RCC 7860 (cell line): ENCODE measurements at places on chromosomes 2 and 18.

- DNase-seq = peak; percentile 92
Measured at GRCh38 chr2:207423886-207424285, 105.9 kb upstream of the CREB1 start.

DNA sequence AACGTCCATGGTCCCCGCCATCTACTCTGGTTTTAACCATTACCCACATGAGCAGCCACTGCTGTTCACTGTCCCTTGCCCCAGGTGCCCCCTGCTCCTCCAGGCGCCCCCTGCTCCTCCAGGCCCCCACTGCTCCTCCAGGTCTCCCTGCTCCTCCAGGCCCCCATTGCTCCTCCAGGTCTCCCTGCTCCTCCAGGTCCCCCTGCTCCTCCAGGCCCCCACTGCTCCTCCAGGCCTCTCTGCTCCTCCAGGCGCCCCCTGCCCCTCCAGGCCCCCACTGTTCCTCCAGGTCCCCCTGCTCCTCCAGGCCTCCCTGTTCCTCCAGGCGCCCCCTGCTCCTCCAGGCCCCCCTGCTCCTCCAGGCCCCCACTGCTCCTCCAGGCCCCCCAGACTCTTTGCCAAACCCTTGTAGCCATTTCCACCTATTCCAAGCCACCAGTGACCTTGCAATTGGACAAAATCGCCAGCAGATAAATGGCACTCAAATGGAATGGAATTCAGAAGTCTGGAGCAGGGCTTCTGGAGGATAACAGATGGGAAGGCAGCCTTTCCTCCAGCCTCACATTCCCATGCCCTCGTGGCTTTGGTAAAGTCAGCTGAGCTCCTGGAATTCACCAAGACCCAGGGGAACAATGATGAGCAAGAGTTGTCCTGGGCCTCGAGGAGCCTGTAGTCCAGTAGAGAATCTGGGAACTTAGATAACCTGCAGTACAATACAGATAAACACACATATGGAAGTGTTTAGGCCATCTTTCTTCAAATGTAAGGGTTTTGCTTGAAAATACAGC is 13.3 kb upstream of the RPL31 start:
- DNase-seq = no peak

- peak; percentile 39 for DNase-seq
Measured at GRCh38 chr18:76487782-76488181, 7.3 kb downstream of the ZNF516 start.

GRCh38 chr18:69239849-69240674 is 160.6 kb upstream of the DOK6 start:
- DNase-seq = no peak

DNA sequence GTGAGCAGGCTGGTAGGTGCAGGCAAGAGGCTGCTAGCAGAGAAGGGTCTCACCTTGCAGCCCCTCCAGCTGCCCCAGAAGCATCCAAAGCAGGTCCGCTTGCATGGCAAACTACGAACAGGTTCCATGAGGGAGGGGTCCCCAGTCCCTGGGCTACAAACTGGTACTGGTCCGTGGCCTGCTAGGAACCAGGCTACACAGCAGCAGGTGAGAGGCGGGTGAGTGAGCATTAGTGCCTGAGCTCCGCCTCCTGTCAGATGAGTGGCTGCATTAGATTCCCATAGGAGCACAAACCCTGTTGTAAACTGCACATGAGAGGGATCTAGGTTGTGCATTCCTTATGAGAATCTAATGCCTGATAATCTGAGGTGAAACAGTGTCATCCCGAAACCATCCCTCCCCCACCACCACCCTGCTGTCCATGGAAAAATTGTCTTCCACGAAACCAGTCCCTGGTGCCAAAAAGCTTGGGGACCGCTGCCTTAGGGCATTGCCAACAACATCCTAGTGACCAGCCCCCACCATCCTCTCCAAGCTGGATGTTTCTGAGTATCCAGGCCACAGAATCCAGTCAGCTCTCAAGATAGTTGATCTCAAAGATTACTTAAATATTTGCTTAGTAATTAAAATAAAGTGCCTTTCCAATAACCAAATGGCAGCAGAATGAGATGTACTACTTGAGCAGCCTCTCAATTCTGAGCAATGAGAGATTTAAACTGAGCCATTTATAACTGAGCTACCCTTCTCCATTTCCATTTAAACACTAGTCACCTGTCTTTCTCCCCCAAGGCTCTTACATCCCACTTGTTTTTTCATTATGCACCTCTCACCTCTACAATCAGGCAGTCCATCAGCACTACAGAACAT is 32.4 kb downstream of the LRP2 start:
- no peak for DNase-seq

GRCh38 chr2:196823750-196824522 is 14.8 kb upstream of the C2orf66 start:
- DNase-seq = peak; percentile 64

- peak; percentile 45 for DNase-seq
Measured at GRCh38 chr2:102051692-102052277, 60.0 kb downstream of the IL1R2 start.

GRCh38 chr2:100107440-100107839 is 35.0 kb downstream of the AFF3 start:
- DNase-seq = no peak

DNA sequence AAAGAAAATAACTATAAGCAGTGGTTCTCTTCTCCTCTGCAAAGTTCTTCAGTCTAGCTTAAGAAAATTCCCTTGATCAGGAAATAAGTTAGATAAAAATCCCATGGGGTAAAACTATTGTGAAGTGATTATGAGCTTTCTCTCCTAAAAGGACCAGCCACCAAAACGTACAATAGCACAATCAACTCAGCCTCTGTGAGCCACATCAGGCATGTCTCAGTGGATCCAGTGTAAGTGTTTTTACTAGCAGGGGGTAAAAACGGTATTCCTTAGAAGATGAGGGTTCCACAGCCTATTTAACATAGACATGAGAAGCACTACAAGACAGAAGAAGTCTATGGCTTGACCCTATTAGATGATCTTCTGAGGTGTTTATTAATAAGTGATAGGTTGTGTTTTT is 503.2 kb downstream of the PIK3C3 start:
- no peak for DNase-seq

- no peak for DNase-seq
Measured at GRCh38 chr2:23273786-23274185, 111.2 kb upstream of the KLHL29 start.

DNA sequence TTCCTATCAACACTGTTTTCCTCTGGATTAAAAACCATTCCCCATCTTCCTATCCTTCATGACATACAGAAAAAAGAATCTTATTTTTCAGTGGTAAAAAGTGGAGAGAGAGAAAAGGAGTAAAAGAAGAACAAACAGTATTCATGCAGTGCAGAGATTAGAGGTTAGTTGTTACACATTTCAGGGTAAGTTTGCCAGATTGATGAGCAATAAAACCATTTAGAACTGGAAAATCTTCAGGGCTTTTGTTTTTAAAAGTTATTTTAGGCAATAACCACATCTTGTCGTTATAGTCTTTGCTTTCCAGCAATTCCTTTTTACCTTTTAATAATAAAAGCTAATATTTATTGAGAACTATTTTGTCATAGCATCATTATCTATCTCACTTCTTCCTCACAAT is 104.5 kb downstream of the GPD2 start:
- DNase-seq = no peak

- DNase-seq = no peak
Measured at GRCh38 chr2:3287896-3288295, 89.7 kb downstream of the EIPR1 start.

- DNase-seq = no peak
Measured at GRCh38 chr2:85472261-85472660, 53.7 kb downstream of the SH2D6 start.

GRCh38 chr2:241133436-241133820 is 15.8 kb downstream of the PASK start:
- DNase-seq = no peak

GRCh38 chr2:78699696-78700095 is 325.8 kb upstream of the REG3G start:
- no peak for DNase-seq

GRCh38 chr18:2568129-2568528 is 3.2 kb downstream of the METTL4 start:
- no peak for DNase-seq

DNA sequence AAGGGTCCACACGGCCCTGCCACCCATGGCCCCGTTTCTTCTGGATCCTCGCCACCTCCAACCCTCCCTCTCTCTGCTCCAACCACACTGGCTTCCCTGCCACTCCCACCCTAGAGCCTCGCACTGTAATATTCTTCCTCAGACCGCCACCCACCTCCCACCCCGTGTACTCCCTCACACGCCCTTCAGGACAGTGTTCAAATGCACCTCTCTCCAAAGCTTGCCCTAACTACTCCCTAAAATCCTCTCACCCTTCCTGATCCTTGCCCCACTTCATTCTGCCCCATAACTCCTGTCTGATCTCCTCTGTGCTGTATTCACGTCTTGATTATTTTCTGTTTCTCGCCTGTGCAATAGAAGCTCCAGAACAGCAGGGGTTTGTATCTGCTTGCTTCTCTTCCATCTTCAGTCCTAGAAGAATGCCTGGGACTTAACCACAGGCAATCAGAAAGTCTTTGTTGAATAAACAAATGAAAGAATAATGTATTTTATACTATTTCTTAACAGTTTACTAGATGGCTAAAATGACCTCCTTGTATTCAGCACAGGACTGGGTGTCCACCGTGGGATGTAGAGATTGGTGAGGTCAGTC is 25.5 kb downstream of the EPB41L3 start:
- no peak for DNase-seq

- peak; percentile 39 for DNase-seq
Measured at GRCh38 chr18:32289483-32290075, 99.7 kb downstream of the MEP1B start.

DNA sequence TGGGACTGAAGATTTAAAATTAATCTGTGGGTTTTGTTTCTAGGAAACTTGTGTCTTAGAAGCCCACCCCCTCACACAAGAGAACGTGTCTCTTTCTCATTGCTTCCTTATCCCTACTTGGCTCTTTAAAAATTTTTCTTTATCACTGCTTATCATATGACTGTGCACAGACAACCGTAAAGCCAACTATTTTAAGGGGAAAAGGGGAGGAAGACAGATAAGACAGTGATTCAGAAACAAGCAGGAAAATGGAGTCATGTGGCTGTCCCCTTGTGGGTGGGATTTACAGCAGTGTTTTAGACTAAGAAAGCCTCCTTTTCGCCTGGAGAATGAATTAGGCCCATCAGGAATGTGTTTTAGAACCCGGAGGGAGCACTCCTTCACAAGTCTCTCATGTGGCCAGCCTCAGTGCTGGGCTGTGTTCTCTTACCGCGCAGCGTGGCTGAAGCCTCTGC is 17.6 kb downstream of the PRKCE start:
- no peak for DNase-seq
